ENCODE measurements at places on chromosomes 6 and 20.

- no peak for DNase-seq
Observed at GRCh38 chr6:10505529-10505928, 15.6 kb upstream of the GCNT2 start.

DNA sequence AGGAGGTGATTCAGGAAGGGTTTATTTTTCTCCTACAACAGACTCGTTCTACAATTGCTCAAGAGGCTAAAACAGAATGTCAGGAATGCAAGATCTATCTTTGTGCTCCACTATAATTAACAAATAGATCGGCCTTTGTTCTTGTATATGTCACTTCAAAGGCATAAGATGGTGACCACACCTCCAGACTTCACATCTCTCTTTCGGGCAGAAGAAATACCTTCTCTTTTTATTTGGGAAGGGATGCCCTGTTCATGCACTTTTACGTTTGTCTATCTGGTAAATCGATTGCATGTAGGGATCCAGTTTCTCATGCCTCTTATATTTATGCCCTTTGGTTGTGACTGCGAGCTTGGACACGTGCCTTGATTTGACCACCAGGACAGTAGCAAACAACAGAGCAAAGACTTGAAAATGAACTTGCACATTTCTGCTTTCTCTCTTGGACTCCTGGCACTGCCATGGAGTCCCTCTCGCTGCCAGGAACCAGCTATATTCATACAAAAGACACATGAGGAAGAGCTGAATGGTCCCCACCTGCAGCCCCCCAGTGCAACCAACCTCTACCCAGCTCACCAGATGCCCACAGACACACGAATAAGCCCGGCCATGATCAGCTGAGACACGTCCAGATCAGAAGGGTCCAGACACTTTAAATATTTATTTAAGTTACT lies 219.8 kb upstream of the STXBP5 start:
- DNase-seq = no peak

DNA sequence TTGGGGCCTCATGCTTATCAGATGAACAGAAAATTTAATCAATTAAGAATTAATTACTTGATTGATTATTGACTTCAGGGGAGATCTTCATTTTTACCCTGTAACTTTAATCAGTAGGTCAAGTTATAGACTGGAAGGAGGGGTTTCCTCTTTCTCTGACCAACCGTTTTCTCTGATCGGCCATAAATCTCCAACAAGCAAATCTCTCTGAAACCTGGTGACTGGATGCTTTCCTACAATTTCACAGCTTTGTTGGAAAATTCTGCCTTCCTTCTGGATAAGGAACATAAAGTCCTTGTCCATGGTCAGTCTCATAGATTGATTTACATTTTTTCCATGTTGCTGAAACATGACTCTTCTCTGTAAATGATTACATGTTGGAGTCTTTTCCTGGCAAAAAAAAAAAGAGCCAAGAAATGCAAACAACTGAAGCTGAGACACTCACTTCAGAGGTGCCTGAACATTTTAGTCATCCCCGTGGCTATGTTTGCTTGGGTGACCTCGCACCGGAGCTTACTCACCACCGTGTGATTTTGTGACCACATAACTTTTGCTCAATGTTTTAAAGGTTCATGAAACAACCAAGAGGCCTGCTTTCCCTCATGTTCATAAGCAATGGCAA lies 31.0 kb downstream of the IRF4 start:
- peak; percentile 48 for DNase-seq

GRCh38 chr20:11350126-11351005 lies 567.3 kb upstream of the BTBD3 start:
- DNase-seq = peak; percentile 3

- no peak for DNase-seq
Observed at GRCh38 chr6:18263418-18264218, 712 bp downstream of the DEK start.

- DNase-seq = no peak
Observed at GRCh38 chr6:43123461-43124314, 47.4 kb upstream of the SRF start.

DNA sequence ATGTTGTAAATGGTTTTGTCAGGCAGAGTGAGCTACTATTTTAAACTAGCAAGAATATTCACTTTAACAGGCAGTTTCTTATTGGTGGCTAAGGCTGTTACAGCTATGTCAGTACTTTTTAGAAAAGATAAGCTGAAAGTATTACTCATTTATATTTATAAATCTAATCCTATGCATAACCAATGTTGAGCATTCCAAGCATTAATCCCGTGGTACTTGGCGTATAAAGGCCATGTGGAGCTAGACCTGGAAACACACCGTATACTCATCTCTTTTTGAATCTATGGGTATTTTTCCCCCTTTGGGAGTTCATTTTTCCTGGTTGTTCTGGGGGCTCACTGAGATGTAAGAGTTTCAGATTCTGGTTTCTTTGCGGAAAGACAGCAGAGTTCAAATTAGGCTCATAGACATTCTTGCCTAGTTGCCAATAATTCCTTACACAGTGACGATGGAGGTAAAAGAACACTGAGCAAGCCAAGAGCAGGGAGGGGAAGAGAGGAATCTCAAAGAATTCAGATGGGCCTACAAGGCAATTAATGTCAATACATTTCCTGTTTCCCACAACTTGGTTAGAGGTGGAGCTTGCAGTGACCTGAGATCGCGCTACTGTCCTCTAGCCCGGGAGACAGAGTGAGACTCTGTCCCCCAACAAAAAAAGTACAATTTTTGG lies 211.5 kb downstream of the SOX4 start:
- no peak for DNase-seq

- no peak for DNase-seq
Observed at GRCh38 chr6:30463242-30463641, 26.1 kb upstream of the HLA-E start.

- DNase-seq = no peak
Observed at GRCh38 chr6:1538810-1539478, 70.8 kb upstream of the FOXC1 start.

DNA sequence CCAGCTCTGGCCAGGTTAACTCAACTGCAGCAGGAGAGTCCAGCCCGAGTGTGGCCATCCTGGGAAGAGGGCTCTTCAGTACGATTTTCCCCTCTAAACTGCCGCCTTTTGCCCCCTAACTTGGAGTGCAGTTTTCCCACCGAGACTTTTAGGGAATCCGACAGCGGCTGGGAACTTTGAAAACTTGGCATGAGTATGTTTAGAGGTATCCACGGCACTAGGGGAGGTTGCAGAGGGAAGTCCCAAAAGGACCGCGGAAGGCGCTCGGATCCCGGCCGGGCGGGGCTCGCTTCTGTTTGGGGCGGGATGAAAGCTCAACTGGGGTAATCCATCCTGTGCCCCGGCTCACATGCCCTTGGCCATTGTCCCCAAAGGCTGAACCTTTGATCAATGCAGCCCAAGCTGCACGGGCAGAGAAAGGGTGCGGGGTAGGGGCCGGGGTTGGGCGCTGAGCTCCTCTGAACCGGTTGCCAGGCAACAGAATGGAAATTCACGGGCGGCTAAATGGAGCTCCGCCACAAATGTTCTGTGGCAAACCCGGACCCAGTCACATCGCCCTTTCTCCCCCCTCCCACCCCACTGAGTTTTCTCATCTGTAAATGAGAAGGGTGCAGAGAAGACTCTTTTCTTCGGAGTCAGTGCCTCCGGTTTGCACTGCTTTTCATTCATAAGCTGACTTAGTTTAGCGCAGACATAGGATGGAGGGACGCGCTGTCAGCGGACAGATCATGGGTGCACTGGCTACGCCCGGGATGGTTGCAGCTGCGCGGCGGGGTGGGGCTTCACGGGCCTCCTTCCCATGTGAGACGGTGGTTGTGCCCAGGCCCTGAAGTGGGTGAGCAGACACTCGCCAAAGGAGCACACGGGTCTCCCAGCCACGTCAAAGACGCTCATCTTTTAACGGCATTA lies 2.3 kb downstream of the BMP6 start:
- DNase-seq = no peak

DNA sequence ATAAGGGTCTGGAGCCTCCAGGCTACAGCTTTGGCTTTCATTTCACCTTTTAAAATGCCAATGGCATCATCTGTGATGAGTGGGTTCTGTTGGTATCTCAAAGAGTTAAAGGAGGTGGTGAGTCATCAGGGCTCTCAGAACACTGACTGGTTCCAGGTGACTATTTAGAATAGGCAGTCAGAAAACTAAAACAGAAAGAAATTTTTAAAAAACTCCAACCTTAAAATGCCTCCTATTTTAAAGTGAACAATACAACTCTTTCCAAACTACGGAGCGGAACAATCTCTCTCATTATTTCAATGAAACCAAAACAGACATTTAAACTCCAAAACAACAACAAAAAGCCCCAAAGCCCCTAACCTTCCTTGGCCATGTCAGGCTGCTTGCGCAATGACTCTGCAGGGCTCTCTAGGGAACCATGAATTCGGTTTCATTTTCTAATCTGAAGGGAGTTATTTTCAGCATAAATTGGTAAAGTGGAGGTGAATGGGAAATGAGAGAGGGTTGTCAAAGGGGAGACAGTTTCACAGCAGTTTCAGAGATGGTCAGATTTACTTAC lies 194.9 kb downstream of the KIF6 start:
- DNase-seq = no peak

DNA sequence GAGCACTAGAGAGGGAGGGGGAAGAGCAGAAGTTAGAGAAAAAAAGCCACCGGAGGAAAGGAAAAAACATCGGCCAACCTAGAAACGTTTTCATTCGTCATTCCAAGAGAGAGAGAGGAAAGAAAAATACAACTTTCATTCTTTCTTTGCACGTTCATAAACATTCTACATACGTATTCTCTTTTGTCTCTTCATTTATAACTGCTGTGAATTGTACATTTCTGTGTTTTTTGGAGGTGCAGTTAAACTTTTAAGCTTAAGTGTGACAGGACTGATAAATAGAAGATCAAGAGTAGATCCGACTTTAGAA lies 2.0 kb downstream of the ID4 start:
- DNase-seq = no peak

DNA sequence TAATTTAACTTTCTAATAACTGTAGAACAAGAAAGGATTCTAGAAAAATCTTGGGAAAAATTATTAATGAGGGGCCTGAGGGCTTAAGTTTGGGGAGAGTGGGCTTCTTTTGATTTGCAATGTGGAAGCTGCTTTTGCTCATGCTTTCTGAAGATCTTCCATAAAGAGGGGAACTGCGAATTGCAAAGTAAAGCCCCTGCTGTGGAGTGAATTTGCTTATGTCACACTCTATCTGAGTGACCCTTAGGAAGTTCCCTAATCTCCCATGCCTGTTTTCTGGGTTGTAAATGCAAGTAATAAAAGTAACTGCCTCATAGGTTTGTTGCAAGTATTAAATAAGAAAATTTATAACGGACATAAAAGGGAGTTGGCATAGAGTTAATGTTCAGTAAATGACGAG lies 301.2 kb downstream of the PLCB1 start:
- no peak for DNase-seq

GRCh38 chr6:2028457-2029038 lies 216.9 kb downstream of the GMDS start:
- no peak for DNase-seq

GRCh38 chr6:85470023-85470410 lies 20.1 kb downstream of the NT5E start:
- no peak for DNase-seq

GRCh38 chr6:104095661-104096416 lies 763.9 kb downstream of the HACE1 start:
- no peak for DNase-seq

GRCh38 chr20:4781211-4781610 lies 59.5 kb downstream of the PRND start:
- no peak for DNase-seq

GRCh38 chr6:156867121-156867520 lies 89.9 kb downstream of the ARID1B start:
- DNase-seq = no peak

DNA sequence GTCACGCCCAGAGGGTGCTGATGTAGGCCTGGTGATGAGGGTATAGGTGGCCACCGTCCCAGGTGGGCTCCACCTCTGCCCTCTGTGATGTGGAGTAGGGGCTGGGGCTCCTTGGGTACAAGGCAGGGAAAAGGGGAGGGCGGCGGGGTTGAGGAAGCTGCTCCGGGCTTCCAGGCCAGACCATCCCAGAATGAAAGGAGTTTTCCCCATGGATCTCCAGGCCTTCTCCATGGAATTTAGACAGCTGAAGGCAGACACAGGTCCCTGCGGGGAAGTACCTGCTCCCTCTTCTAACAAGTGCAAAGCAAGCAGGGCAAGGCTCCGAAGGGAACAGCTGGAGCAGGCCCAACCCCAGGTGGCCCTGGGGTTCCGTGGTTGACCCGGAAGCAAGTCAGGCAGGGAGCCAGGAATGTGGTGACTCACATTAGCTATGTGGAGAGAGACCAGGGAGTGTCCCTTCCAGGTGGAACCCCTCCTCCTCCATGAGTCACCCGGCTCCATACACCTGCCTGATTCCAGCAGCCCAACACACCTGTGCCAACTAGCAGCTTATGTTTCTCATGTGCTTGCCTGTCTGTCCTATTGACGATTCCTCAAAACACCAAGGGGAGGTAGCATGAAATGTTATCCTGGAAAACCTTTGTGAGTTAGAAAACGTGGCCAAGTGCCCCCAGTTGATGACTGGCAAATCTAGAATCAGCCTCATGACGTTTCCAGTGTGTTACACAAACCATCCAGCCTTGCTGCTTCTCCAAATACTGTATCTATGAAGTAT lies 59.7 kb upstream of the SNX9 start:
- DNase-seq = no peak

DNA sequence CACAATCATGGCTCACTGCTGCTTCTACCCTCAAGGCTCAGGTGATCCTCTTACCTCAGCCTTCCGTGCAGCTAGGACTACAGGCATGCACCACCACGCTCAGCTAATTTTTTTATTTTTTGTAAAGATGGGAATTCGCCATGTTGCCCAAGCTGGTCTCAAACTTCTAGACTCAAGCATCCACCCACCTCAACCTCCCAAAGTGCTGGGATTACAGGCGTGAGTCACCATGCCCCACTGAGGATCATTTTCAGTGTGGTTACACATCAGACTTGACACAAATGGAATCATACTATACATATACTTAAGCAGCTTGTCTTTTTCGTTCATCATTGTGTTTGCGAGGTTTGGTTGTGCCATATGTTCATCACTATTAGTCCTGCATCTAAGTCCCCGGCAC lies 26.6 kb downstream of the ZC3H12D start:
- DNase-seq = no peak

DNA sequence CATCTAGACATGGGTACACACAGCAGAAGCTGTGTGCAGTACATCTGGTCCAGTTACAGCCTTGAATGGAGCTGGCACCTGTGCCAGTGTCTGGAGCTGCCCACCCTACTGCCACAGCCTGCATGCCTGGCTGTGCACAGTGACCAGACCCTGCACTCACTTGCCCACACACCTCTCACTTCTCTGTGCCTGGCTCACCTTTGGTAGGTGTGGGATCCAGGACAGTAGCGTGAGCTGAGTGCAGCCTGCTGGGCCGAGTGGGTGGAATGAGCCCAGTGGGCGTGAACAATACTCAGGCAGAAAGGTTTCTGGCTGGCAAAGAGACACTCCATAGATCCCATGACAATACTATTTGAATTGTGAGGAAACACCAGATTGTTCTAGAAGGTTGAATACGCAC lies 839.5 kb upstream of the FLRT3 start:
- DNase-seq = no peak

Data from BJ (cell line).